ENCODE measurements at places on chromosomes 7 and 10.

DNA sequence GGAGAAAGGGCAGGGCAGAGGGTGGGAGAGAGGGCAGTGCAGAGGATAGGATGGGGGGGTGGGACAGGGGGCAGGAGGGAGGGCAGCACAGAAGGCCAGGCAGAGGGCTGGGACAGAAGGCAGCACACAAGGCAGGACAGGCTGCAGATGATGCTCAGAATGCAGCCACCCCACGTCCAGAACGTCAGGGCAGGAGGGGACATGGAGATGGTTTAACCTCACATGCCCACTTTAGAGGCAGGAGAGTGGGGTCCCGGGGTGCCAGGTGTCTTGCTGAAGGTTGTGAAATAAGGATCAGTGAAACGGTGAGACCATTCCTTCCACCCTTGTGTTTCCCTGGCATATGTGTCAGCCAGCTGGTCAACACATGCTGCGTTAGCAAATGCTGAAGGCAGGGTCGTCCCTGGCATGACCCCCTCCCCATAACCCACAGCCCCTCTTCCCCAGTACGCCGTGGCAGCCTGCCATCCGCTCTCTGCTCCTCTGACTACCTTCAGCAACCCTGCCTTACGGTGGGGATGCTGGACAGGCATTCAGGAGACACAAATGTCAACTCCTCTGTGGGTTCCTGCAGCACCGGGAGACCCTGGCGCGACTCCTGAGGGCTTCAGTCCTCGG, 592.1 kb downstream of the DNAJB6 start:
- no peak for DNase-seq

- DNase-seq, result no peak
These were observed 4.4 kb downstream of the PRKAR2B start for GRCh38 chr7:107048783-107049418.

DNA sequence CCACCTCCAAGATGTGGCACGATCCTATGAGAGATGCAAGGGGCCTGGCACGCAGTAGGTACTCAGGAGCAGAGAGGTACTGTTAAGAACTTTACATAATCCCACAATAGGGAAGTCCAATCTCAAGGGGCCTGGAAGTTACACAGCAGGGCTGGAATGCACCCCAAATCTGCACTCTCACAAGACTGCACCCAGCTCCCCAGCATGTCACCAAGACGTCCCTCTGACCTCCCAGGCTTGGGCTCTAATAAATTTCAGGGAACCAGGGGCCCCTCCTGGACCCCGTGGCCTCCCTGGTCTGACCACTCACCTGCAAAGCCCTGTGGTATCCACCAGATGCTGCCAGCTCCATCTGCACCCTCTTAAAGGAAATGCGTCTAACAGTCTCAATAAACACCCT, 94.9 kb downstream of the OAT start:
- no peak for DNase-seq

- no peak for DNase-seq
These were observed 318.9 kb downstream of the CXCL12 start for GRCh38 chr10:44065788-44066526.

- DNase-seq, result no peak
These were observed 47.6 kb downstream of the BPGM start for GRCh38 chr7:134694299-134694698.

DNA sequence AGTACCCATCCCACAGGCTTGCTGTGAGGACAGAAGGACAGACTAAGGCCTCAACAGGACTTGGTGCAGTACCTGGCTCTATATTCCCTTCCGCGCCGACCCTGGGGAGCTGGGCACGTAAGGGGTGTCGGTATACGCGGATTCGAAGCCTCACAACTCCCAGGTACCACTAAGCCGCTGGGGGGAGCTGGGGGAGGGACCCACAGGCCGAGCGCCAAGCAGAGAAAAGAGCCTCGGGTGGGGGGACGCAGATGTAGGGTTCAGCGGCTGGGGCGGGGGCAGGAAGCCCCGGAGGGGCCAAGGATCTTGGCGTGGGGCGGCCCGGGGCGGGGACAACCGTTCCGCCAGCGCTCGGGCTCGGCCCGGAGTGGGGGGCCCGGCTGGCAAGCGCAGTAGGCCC, 126.4 kb upstream of the ZNF746 start:
- peak; percentile 12 for DNase-seq

DNA sequence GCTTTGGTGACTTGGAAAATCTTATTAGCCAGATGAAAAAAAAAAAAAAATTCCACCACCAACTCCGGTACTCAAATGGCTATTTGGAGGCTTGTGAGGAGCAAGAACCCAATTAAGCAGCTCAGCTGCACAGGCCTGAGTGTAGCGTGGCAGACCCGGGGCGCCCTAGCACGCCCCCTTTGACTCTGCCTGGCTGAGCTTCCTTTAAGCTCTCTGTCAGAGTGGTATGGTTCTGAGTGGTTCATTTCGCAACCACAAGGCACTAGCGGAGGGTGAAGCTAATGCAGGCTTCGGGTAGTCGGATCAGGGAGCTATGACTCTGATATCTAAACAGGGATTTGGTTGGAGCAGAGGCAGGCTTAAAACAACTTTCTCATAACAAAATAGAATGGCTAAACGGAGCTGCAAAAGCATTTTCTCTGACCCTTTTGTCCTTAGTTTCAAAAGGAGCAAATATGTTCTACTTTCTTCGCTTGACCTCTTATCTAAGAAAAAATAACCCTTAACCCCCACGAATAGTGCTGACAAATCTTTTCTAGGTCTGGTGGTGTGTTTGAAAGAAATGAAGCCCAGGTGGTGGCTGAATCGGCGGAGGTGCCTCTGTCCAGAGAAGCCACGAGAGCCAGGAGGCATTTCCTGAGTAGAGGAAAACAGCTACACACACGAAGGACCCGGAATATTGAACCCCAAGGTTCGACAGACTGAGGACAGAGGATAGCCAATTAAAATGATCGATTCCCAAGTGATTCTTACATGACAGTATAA, 285.4 kb upstream of the GLI3 start:
- DNase-seq, result no peak

GRCh38 chr10:8273749-8274148, 219.3 kb downstream of the GATA3 start:
- no peak for DNase-seq

DNA sequence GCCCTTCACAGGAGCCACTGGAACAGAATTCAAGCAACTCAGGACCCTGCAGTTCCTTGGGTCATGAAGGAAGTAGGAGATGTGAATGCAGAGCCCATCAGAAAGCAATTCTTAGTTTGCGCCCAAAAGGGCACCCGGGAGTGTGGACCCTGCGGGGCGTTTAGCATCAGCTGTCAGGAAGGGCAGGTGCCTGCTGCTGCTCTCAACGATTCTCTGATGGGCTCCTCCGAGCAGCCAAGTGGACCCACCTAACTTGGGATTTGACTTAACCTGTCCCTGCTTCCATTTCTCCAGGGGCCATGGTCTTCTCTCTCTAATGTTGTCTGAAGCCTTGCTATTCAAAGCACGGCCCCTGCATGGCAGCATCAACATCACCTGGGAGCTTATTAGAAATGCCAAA, 17.1 kb downstream of the CPA5 start:
- DNase-seq, result no peak

Measured in suppressor macrophage treated with lipopolysaccharide for 4 hours (primary cell).